SK-N-MC (cell line): ENCODE measurements at places on chromosomes 2 and 18.

DNA sequence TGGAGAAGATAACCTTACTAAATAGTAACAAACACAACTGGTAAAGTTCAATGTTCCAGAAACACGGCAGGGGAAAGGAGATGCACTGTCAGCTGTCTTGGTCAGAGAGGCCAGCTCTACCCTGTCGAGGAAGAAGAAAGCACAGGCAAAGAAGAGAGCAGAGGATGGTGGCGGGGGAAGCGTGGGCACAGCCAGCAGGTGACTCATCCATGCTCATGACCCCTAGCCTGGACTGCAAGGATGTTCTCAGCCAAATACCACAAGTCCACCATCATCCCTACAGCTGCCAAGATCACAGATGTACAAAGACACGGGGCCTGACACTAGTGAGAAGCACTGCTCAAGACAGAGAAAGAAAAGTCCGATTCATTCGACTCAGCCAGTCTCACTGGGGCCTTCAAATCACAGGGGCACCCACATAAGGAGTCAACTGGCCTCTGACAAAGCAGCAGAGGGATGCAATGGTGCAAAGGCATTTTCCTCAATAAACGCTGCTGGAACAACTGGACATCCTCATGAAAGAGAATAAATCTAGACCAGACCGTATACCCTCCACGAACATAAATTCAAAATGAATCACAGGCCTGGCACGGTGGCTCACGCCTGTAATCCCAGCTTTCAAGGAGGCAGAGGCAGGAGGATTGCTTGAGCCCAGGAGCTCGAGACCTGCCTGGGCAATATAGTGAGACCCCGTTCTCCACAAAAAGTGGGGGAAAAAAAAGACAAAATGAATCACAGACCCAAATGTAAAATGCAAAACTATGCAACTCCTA, 5.6 kb downstream of the DTYMK start:
- no peak for DNase-seq

DNA sequence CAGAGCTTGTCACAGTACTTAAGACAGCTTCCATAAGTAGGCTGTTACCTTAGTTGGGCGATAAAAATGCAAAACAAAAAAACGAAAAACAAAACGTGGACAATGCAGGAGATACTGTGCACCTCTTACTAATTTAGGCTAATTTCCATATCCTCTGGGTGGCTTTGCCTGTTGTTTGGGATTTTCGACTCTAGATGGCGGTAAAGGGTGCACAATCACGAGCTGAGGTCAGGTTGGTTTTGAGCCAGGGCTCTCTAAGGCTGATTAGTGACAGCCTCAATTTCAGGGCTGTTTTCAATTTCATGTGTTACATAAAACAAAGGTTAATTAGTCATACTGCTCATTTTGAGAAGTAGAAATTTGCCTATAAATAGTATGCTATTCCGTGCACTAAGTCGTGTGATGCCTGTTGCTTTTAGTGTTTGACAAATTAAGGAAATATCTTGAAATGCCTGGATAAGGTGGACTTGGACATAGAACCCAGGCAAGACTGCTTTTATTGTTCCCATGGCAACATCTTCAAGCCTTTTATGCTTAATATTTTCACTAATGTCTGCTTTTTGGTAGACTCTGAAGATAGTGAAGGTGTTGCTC, 493.1 kb downstream of the SOCS6 start:
- no peak for DNase-seq

- DNase-seq: no peak
These were observed 446.0 kb downstream of the XIRP2 start for GRCh38 chr2:167334146-167334742.

GRCh38 chr2:23383100-23383499, 1.9 kb upstream of the KLHL29 start:
- no peak for DNase-seq

GRCh38 chr2:229350117-229350805, 79.2 kb upstream of the PID1 start:
- no peak for DNase-seq

- no peak for DNase-seq
These were observed 594 bp downstream of the RAD51AP2 start for GRCh38 chr2:17517481-17518211.

- no peak for DNase-seq
These were observed 126.7 kb downstream of the GALNT14 start for GRCh38 chr2:31011587-31011986.

DNA sequence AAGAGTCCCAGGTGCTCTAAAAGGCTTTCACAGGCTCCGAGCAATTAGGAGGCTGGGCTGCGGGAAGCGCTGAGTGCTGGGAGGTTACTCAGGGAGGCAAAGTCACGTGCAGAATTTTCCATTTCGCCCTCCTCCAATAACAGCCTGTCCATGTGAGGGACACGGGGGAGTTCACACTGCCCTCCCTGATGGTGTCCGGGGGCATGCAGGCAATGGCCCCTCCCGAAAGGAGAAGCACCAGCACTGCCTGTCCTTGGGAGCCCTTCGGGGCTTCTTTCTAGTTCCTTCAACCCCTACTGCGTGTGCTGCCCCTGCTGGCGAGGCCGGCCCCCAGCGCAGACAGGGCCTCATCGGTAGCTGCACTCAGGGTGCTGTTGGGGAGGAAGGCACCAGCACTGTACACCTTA, 63.1 kb upstream of the HPCAL1 start:
- DNase-seq: no peak

DNA sequence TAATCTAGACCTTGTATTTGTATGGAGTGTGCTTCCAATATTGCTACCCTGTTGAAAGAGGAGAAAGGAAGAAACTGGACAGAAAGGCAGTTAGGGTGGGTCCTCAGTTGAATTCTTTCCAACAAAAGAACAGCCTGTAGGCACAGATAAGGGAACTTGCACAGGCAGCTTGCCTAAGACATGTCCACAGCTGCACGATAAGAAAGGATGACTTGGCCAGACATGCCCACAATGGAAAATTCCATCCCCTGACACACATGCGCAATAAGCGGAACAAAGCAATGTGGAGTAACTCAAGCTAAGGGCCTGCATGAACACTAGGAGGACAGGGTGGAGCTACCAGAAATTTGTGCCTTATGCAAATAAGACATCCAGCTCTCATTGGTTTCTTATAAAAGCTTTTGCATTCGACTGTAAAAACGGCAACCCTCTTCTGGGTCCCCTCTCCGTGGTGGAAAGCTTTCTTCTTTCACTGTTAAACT, 1084.7 kb upstream of the NXPH2 start:
- DNase-seq: no peak

DNA sequence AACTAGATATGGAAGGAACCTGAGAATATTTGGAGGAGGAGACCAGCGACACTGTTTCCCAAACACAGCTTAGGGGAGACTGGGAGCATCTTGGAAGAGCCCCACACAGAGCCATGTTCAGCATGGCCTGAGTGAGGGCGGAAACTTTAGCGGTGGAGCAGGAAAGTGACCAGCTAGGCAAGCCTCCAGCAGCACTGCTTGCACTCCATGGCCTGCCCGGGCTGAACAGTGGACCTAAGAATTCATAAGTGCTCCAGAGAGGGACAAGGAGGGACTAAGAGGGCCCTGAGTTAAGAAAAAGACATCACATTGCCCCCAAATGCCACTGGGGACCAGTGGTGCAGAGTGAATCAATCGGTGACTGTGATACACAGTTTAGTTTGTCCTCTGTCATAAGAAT, 566.4 kb downstream of the TNS1 start:
- no peak for DNase-seq

GRCh38 chr2:4404363-4404762, 701.0 kb downstream of the DCDC2C start:
- no peak for DNase-seq

DNA sequence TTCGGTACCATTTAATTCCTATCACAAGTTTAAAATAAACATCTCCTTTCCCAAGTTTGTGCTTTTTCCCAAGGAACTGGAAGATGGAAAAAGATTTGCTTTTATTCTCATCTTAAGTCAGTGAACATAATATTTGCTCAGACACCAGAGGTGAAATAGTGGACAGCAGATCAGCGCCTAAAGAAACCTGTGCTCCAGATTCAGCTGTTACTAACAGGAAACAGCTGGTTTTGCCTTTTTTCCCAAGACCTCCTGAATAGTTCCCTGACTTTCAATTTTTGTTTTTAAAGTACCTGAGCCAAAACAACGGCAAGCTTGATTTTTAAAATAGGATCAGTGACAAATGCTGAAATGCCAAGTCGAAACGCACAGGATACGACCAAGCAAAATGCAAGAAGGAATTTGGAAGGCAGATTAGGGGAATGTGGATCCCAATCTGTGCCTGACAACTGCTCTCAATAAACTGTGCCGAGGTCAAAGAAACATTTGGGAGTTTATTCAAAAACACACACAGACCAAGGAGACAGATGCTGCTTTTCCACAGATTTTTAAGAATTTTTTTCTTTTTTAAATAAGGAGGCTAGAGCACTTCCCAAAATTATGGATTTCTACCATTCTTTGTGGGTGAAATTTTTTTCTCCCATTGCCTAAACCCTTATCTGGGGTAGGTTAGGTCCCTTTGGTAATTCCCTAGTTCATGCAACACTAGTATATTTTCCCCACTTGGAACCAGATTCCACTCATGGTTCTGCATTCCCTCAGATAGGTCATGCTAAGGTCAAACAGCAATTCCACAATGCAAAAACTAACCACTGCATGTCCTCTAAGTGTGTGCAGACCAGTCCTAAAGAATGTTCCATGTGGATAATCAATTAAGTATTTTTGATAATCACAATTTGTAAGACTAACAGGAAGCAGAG, 121.5 kb upstream of the PDE1A start:
- no peak for DNase-seq

- no peak for DNase-seq
These were observed 315.9 kb upstream of the TCF4 start for GRCh38 chr18:55903911-55904310.

GRCh38 chr18:70249118-70249517, 39.7 kb upstream of the SOCS6 start:
- DNase-seq: no peak

- DNase-seq: no peak
These were observed 147.3 kb downstream of the RDH14 start for GRCh38 chr2:18412980-18413675.

DNA sequence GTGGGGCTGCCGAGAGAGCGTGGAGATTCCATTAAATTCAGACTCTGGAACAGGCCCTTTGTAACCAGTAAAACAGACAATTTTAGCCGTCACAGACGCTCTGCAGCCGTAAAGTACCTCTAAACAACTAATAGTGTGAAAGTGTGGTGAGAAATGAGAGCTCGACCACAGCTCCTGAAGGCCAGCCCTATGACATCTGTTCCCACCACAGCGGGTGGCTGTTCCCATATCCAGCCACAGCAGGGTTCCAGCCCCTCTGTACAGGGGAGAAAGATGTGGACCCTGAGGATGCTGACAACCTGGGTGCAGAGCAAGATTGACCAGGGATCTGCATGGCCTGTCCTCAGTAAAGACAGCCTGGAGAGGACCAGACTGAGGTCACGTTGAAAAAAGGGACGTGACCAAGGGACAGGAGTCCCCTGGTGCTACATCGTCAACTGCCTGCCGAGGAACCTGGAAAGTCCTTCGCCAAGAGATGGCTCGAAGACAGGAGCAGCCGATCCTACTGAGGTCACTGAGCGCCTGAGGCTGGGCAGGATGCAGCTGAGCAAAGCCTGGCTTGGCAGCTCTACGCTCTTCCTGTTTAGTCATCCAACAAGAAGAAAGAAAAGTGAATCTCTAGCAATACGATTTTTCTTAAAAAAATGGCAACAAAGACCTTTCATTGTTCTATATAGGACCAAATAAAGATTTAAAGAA, 831.7 kb downstream of the RNF144A start:
- DNase-seq: no peak

DNA sequence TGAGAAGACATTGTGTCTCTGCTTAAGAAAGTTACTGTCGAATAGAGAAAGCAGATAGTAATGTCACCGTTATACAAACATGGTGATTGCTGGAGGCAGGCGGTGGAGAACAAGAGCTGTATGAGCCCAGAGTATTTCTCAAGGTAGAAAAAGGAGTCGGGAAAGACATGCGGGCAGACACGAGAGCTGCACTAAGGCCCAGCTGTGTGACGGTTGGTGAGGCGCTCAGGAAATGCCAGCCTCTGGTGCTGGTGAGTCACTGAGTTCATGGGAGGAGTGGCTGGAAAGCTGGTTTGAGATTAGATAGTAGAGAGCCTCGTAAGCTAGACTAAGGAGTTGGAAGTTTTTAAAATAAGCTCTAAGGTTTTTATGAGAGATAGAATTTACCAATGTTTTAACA, 390.9 kb upstream of the TRIB2 start:
- no peak for DNase-seq

DNA sequence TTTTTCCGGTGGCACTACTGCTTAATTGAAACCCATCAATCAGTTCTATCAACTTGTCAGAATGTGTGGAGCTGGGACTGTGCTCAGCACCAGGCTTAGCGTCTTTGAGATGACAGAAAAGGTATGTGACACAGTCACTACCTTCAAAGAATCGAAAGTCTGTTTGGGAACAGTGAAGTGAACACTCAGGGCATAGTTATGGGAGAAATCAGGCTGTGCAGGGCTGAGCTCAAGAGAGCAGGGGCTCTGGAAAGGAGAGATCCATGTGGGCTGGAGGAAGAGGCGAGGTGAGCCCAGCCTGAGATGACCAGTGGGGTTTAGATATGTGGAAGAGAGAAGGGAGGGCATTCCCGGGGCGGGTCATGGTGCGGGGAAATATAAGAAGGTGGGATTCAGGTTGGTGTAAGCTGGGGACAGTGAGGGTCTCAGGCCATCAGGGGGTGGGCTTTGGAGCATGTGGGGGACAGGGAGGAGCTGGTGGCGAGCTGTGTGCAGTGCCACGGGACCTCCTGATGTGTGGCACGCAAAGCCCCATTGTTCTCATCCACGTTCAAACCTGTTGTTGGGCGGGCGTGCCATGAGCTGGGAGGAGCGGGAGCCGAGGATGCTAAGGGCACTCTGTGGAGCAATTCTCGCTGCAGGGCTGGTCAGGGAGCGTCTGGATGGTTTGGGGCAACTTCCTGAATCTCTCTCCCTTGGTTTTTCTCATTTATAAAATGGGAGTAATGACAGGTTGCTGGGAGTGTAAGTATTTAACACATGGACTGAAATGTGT, 72.5 kb downstream of the VAPA start:
- no peak for DNase-seq

DNA sequence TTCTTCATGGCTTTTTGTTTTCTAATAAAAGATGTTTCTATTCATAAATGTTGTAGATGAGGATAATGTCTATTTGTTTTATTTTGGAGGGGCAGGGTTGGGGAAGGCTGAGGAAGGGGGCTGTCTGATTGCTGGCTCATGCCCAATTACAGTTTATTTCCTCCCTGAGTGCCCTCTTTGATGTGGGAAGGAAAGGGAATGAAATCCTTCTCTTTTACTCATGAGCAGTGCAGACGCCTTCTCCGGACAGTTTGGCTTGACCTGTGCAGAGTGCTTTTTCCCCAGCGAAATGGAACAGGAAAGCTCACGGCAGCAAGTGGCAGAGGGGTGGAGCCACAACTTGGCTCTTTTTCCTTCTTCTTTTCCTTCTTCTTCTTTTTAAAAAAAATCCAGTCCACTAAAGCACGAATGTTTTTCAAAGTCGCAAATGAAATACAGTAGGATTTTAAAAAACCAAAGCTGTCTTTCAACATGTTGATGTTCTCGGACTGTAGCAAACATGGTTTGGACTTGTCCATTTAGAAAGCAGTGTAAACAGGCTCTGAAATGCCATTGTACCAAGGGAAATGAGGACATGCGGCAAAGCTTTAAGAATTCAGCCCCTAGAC, 34.5 kb downstream of the RAB31 start:
- no peak for DNase-seq
